ENCODE measurements at places on chromosomes 4 and X. TPM values are rescaled to one million over a fixed set of nuclear protein-coding genes. Genes with fewer than 3 reads are reported as not detected.

Gene DDX53
- total RNA-seq: not detected

Gene MAOB
- 0.27 TPM for total RNA-seq

Gene STK26
- 17.5 TPM for total RNA-seq

Gene FAM184B
- total RNA-seq: not detected

Gene ARMCX1
- not detected for total RNA-seq

Gene RASGEF1B
- 5.4 TPM for total RNA-seq

Gene HTN1
- total RNA-seq: not detected

Gene TAPT1
- 22.0 TPM for total RNA-seq

Gene HSFX4
- total RNA-seq: not detected

Gene TFE3
- total RNA-seq: 71.7 TPM

Gene KCTD8
- 0.16 TPM for total RNA-seq

DNA sequence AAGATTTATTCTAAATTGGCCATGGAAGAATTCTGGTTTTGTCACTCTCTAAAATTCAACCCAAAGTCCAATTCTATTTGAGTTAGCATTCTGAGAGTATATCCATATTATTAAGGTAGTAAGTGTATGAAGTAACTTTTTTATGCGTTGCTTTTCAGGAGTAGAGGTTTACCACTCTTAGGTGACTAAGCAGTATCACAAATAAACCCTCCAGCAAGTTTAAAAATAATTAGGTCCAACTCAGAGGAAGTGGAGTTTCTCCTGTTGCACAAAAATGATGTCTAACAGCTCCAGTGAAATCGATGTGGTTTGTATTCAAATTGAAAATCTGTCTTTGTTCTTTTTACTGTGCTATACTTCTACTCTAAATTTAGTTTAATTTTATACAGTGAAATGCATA lies 6.6 kb downstream of the SCML1 start:
- peaks cover 36% of the 10 kb centered on the region for H3K27me3 ChIP-seq
- H3K4me1 ChIP-seq: peaks cover 9% of the 10 kb centered on the region
- DNase-seq: no peak
- no peak overlapping the region for H3K4me3 ChIP-seq

DNA sequence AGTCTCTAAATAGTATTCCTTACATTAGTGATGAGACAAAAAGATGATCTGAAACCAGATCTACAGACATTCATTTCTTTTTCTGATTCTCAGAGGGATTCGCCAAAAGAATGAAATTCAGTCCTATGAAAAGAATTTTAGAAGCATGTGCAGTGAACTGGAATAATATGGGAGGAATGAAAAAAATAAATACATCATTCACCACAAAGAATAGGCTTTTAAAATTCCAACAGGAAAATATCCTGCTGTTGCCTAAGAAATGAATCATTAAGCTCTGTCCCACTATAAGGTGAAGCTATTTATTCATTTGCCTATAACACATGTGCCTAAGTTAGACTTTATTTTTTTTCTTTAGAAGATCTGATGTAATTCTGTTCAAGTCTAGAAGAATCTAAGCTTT lies 165.9 kb downstream of the IL15 start:
- no peak overlapping the region for H3K27ac ChIP-seq
- DNase-seq: peak; percentile 20
- H3K27me3 ChIP-seq: no peaks in the 10 kb centered on the region
- no peak overlapping the region for H3K4me3 ChIP-seq
- H3K36me3 ChIP-seq: no peaks in the 10 kb centered on the region

GRCh38 chrX:79263550-79263949 lies 103.6 kb downstream of the ITM2A start:
- H3K4me1 ChIP-seq: no peaks in the 10 kb centered on the region
- no peak overlapping the region for H3K4me3 ChIP-seq
- DNase-seq: no peak
- H3K27ac ChIP-seq: no peak overlapping the region
- H3K36me3 ChIP-seq: no peaks in the 10 kb centered on the region
- H3K27me3 ChIP-seq: no peaks in the 10 kb centered on the region

DNA sequence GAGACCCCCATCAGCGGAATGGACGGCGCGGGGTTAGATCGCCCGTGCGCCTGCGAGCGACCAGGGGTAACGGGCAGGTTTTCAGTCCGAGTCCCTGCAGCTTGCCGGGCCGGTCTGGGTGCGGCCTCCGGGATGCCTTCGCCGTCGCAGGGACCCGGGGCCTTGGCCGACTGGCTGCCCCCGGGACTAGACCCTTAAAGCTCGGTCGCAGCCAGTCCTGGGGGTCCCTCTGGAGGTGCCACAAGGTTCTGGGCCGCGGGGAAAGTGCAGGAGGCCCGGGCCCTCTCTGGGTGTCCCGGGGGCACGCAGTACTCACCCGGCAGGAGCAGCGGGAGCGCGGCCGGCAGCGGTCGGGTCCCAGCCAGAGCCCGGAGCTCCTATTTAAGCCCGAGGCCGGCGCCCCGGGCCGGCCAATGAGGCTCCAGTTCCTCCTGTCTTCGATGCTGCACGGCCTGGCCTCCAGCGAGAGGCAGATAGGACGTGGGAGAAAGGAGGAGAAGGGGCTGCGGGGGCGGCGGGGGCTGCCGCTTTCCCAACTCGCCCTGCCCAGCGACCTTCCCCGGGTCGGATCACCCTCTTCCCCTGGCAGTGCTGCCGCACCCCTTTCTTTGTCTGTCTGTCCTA lies at the start of gene SPON2:
TSS of gene SPON2 (minus strand) at position 356 of the 624 bp plus-strand sequence.
- no peaks in the 10 kb centered on the region for H3K36me3 ChIP-seq
- H3K27me3 ChIP-seq: no peaks in the 10 kb centered on the region
- H3K27ac ChIP-seq: no peak within 1 kb of the TSS

- H3K27me3 ChIP-seq: no peaks in the 10 kb centered on the region
- H3K4me3 ChIP-seq: peak overlapping the region; percentile 38
- H3K27ac ChIP-seq: no peak overlapping the region
- peaks cover 13% of the 10 kb centered on the region for H3K4me1 ChIP-seq
Measured at GRCh38 chr4:183407128-183407585, 37.3 kb upstream of the CDKN2AIP start.

- H3K27me3 ChIP-seq: peaks cover 11% of the 10 kb centered on the region
- no peak overlapping the region for H3K4me3 ChIP-seq
- peak overlapping the region; percentile 83 for H3K27ac ChIP-seq
- H3K4me1 ChIP-seq: peaks cover 33% of the 10 kb centered on the region
Measured at GRCh38 chrX:13396924-13397323, 77.1 kb upstream of the ATXN3L start.

- DNase-seq: no peak
- H3K27me3 ChIP-seq: peaks cover 59% of the 10 kb centered on the region
- H3K36me3 ChIP-seq: no peaks in the 10 kb centered on the region
- no peak overlapping the region for H3K4me3 ChIP-seq
- H3K4me1 ChIP-seq: no peaks in the 10 kb centered on the region
Measured at GRCh38 chr4:70002507-70002906, 6.7 kb downstream of the STATH start.

DNA sequence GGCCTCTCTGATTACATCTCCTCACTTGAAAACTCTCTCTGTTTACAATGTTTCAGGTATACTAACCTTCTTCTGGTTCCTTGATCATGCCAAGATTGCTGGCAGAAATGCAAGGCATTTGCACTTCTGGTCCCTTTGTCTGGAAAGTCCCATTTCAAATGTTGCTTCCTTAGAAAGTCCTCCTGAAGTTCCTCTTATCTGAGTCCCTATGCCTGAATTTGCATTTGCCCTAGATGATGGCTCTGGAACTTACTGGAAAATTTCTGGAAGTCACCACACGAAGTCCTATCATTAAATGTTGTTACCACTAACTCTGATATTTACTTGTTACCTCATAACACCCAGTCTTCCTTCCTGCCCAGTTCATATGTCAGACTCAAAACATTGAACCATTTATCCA lies 176.4 kb downstream of the EFHC2 start:
- H3K27me3 ChIP-seq: peaks cover 77% of the 10 kb centered on the region
- no peak overlapping the region for H3K4me3 ChIP-seq
- H3K36me3 ChIP-seq: no peaks in the 10 kb centered on the region
- H3K4me1 ChIP-seq: no peaks in the 10 kb centered on the region

DNA sequence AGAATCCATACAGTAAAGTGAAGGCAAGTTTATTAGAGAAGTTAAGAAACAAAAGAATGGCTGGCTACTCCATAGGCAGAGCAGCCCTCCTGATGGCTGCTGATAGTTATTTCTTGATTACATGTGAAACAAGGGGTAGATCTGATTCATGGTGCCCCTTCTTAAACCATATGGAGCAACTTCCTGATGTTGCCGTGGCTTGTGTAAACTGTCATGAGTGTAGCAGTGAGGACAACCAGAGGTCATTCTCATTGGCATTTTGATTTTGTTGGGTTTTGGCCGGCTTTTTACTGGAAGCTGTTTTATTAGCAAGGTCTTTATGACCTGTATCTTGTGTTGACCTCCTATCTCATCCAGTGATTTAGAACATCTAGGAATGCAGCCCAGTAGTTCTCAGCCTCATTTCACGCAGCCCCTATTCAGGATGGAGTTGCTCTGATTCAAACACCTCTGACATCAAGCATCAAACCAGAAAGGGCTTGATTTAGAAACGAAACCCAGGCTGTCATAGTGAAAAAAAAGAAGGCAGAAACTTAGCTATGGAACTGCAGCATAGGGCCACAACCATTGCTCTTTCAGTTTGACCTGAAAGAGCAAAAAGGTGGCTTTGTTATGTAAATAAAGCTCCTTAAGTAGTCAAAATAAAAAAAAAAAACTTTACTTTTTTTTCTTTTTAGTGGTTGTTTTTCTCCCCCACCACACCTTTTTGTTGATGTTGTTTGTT lies 37.8 kb downstream of the SPCS3 start:
- H3K36me3 ChIP-seq: no peaks in the 10 kb centered on the region
- no peak overlapping the region for H3K27ac ChIP-seq
- H3K4me3 ChIP-seq: no peak overlapping the region
- no peaks in the 10 kb centered on the region for H3K27me3 ChIP-seq

- H3K36me3 ChIP-seq: no peaks in the 10 kb centered on the region
- H3K27me3 ChIP-seq: no peaks in the 10 kb centered on the region
- H3K4me3 ChIP-seq: peak overlapping the region; percentile 88
- no peak for DNase-seq
Measured at GRCh38 chr4:85474356-85474755, 594 bp upstream of the ARHGAP24 start.

DNA sequence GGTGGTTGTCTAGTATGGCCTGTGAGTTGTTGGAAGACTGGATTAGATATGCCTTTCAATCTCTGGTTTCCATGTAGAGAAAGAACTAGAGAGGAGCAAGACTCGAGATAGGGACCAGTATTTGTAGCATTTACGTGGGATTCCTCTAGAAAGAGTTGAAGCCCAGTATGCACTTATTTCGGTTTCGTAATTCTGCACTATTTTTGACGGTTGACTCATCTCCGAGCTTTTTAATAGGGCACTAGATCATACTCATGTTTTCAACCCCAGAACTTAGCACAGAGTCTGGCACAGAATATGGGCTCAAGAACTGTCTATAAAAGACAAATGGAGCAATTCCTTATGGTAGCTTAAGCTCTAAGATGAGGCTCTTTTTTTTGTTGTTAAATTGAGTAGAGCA lies 15.7 kb downstream of the HELT start:
- H3K4me3 ChIP-seq: no peak overlapping the region
- H3K27me3 ChIP-seq: peaks cover 30% of the 10 kb centered on the region
- H3K4me1 ChIP-seq: no peaks in the 10 kb centered on the region
- no peak overlapping the region for H3K27ac ChIP-seq

DNA sequence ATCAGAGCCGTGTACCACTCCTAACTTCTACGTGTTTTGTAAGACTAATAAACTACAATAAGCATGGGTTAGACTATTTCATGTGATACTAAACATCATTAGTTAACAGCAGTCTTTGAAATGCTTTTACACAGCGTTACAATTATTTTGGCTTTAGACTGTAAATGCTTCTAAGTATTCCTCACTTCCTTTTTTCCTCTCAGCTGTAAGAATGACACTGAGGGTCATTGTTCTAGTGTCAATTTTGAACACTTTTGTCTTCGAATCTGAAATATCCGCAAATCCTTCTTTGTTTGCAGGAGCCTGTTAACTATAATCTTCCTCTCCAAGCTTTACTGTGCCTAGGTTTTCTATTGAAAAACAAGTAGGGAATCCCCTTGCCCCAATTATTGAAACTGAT lies 1.5 kb downstream of the ABCE1 start:
- DNase-seq: peak; percentile 8
- peaks cover 10% of the 10 kb centered on the region for H3K4me1 ChIP-seq

GRCh38 chr4:137541876-137542646 lies 9.8 kb upstream of the PCDH18 start:
- no peak overlapping the region for H3K27ac ChIP-seq
- DNase-seq: no peak
- H3K4me1 ChIP-seq: peaks cover 4% of the 10 kb centered on the region
- no peak overlapping the region for H3K4me3 ChIP-seq
- H3K36me3 ChIP-seq: no peaks in the 10 kb centered on the region
- no peaks in the 10 kb centered on the region for H3K27me3 ChIP-seq

- no peaks in the 10 kb centered on the region for H3K4me1 ChIP-seq
- no peaks in the 10 kb centered on the region for H3K27me3 ChIP-seq
- peak; percentile 0 for DNase-seq
- no peak overlapping the region for H3K27ac ChIP-seq
Measured at GRCh38 chrX:64894454-64895038, 81.7 kb downstream of the ZC4H2 start.

DNA sequence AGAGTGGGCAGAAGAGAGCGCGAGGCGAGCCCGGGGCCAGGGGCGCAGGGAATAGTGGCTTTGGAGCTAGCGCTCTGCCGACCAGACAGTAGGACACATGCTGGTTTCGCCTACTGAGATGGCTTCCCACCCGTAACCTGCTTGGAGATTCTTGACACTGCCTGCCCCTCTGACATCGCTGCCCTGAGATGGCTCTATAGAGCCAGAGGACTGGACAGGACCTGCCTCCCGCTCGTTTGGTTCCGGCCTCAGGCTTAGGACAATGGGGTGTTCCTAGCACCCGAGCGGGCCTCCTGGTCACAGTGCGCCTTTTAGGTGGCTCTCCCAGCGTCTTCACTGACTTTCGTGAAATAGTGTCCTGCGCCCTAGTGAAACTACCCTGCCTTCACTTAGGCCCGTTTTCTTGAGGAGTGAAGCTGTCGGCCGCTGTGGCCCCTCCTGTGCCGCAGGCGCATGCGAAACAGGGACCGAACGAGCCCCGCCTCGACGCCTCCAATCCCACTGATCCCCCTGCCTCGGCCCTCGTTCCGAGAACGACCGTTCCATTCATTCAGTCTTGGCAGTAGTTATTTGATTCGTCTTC lies 608 bp downstream of the TAF1 start:
- peak; percentile 17 for DNase-seq
- H3K4me3 ChIP-seq: peak overlapping the region; percentile 96
- peak overlapping the region; percentile 97 for H3K27ac ChIP-seq
- H3K27me3 ChIP-seq: peaks cover 11% of the 10 kb centered on the region
- H3K4me1 ChIP-seq: peaks cover 5% of the 10 kb centered on the region
- peaks cover 45% of the 10 kb centered on the region for H3K36me3 ChIP-seq

DNA sequence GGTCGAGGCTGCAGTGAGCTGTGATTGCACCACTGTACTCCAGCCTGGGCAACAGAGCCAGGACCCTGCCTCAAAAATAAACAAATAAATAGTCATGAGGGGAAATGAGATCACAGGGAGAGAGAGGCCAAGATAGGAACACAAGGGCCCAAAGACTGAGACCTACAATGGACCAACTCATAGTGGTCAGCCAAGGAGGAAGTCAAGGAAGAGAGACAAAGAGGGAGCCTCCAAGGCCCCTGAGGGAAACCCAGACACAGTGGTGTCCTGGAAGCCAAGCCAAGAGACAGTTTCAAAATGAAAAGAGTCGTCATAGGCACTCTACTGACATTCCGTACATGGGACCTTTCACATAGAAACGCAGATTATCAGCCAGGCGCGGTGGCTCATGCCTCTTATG lies 153.3 kb downstream of the BCOR start:
- DNase-seq: no peak
- no peak overlapping the region for H3K27ac ChIP-seq
- H3K4me1 ChIP-seq: no peaks in the 10 kb centered on the region
- H3K27me3 ChIP-seq: peaks cover 56% of the 10 kb centered on the region

GRCh38 chr4:107183155-107183774 lies 147.2 kb upstream of the DKK2 start:
- DNase-seq: peak; percentile 78
- no peak overlapping the region for H3K4me3 ChIP-seq
- H3K27me3 ChIP-seq: no peaks in the 10 kb centered on the region
- no peak overlapping the region for H3K27ac ChIP-seq
- no peaks in the 10 kb centered on the region for H3K36me3 ChIP-seq
- H3K4me1 ChIP-seq: no peaks in the 10 kb centered on the region
